Occipital lobe (tissue), 3 donors: ENCODE measurements at places on chromosomes 2 and 18.
A peak's percentile ranks its signal among the peaks of the same experiment; 100 is the strongest.

DNA sequence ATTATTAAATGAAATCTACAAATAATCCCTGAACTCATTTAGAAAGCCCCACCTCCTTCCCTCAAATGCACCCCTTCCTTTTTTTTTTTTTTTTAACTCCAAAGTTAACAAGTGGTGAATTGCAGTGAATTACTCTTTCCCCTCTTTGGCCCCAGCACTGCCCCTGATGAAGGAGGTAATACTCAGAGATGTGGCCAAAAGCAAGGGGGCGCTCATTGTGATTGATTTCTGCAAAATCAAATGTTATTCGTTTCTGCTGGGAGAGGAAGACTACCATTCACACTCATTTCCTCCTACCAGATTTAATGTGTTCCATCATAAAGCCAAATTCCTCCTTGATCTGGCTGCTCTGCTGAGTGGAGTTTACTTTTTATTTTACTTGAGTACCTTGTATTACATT lies 259.4 kb downstream of the GPD2 start:
- DNase-seq = no peak

DNA sequence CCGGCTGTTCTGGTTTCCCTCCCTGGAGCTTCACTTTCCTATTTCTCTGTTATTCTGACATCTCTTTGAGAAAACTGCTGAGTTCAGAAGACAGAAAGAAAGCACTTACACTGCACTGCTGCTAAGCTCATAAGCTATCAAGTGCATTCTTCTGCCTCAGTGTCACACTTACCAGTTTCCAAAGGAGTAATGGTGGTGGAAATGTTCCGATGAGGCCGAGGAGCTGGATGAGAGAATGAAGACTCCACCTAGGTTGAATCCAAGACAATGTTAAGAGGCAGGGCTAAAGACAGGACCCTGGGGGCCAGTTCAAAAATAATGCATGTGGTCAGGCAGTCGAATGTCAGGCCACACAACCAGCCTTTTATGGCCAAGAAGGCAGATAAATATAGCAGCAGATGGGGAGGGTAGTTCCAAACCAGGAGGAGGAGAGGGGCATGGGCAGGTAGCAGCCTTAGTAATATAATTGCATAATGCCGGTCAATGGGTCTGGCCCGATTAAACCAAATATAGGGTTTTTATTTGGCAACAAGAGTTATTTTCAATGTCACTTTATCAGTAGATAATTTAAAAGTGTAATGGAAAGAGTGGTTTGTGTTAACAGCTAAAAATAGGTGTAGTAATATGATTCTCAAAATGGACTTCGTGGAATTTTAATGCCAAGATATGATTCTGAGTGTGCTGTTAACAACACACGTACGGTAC lies at the start of gene MYOM1:
Gene MYOM1, minus strand, starts transcription at position 338 of the 705 bp plus-strand sequence. CDS start 4,745 bp downstream, outside the sequence.
- DNase-seq = no peak

GRCh38 chr2:15932394-15933183 lies 7.8 kb upstream of the MYCN start:
- no peak for DNase-seq

DNA sequence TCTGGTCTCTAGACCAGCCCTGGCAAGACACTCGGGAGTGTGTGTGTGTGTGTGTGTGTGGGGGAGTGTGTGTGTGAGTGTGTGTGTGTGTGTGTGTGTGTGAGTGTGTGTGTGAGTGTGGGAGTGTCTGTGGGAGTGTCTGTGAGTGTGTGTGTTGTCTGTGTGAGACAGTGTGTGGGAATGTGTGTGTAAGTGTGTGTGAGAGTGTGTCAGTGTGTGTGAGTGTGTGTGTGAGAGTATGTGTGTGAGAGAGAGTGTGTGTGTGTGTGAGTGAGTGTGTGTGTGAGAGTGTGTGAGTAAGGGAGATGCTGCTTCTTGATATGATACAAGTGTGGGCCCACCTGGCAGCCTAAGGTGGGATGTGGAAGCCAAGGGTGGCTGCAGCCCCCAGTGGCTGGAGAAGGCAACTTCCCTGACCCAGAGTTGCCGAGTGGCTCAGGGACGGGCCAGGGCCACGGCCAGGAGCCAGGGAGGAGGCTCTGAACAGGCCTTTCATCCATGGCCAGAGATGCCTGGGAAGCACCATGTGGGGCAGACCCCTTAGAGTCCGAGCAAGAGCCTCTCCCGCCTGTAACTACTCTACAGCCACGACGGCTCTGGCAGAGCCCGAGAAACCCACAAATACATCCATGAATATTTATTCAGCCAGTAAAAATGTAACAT lies 159.3 kb upstream of the MYCN start:
- DNase-seq = no peak

- no peak for DNase-seq
These were observed 323.9 kb downstream of the XIRP2 start for GRCh38 chr2:167212014-167212648.

DNA sequence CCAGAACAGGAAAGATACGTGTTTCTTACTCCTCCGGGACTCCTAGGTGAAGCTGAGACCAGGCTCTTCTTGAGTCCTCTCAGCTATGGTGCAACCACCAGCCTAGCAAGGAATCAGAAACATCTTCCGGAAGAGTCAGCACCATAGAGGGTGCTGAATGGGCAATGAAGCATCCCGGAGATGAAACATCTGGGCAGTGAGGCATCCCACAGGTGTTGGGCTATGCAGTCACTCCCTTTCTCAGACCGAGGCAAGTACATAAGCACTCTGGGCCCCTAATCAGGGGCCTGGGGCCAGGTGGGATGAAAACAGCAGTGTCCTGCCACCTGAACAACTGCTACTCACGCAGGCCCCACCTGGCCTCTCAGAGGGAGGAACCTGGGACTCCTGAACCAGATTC lies 1.4 kb upstream of the CAPN10 start:
- DNase-seq = no peak

DNA sequence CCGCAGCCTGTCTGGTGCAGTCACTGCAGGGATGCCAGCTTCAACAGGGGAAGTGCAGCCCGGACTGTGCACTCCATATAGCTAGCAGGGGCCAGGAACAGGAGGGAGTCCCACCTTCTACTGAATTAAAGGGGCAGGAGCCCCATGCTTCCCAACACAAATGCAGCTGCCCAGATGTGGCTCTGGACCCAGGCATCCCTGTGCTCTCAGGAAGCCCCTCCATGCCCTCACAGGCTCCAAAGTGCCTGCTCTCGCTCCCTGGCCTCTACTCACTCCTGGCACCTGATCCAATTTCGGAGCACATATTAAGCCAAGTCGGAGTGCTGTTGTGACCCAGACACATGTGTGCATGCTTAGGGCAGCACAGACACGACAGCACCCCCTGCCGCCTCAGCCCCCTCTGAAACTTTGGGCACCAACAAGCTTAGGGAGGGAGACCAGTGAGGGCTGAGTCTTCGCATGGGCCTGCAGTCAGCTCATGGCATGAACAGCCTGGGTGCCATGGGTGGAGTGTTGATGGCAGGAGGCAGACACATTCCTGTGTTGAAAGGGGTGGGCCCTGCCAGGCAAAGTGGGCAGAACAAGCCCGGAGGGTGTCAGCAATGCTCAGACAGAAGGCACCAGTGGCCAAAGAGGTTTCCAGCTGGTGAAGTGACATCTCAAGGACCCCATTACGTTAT lies 83.5 kb downstream of the ZNF804A start:
- no peak for DNase-seq

GRCh38 chr18:51933903-51934302 lies 406.1 kb upstream of the DCC start:
- DNase-seq = no peak

DNA sequence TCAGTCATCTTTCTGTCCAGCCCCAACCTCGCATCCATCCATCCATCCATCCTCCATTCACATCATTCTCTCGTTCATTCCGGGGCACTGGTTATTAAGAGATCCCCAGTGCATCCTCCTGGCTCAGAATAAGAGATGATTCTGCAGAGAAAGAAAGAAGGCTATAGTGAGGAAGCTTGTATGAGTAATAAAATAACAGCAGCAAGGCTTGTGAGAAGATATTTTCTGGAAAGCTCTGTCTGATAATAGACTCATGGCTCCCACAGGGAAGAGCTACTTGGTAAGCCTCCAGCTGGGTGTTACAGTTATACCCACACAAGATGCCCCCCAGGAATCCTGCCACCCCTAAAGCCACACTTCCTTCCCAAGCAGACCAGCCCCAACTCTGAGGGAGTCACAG lies 143.2 kb downstream of the MTCL1 start:
- DNase-seq = no peak

DNA sequence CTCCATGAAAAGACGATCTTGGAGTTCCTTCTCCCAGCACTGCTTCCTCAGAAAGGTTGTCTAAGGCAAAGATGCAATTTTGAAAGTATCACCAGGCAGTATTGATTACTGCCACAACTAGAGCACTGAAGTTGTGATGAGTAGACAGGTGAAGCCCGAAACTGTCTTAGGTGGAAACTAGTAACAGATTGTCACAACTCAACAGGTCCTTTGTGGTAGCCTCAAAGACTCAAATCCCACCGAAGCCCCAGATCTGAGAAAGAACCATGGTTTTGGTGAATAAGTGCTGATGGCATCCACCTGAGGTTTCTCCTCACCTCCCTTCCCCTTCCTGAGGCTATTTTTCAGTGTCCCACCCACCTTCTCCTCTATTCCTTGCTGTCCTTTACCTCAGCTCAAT lies 248.0 kb downstream of the DSEL start:
- no peak for DNase-seq

- DNase-seq = no peak
These were observed 162.3 kb downstream of the TNS1 start for GRCh38 chr2:217840522-217840921.

GRCh38 chr2:44441200-44441599 lies 79.5 kb downstream of the CAMKMT start:
- DNase-seq = no peak

DNA sequence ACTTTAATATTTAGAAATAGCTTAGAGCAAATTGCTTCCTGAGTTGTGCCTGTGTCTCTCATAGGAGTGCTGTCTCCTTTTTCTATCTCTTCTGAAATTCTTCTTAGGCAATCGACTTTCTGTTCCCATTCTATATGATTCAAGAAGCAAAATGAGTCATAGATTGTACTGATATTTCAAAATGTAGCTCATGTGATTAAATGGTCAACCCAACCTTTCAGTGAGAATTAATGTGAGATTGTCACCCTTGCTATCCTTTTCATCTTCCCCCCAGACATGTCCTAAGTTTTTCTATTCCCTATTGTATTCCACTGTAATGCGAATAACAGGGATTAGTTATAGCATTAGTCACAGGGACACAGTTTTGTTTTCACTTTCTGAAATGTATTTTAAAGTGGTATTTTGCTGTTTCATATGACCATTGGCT lies 413.6 kb downstream of the THSD7B start:
- DNase-seq = no peak

- peak; percentile 52 for DNase-seq
These were observed 229.4 kb downstream of the HAUS1 start for GRCh38 chr18:46333431-46334135.

DNA sequence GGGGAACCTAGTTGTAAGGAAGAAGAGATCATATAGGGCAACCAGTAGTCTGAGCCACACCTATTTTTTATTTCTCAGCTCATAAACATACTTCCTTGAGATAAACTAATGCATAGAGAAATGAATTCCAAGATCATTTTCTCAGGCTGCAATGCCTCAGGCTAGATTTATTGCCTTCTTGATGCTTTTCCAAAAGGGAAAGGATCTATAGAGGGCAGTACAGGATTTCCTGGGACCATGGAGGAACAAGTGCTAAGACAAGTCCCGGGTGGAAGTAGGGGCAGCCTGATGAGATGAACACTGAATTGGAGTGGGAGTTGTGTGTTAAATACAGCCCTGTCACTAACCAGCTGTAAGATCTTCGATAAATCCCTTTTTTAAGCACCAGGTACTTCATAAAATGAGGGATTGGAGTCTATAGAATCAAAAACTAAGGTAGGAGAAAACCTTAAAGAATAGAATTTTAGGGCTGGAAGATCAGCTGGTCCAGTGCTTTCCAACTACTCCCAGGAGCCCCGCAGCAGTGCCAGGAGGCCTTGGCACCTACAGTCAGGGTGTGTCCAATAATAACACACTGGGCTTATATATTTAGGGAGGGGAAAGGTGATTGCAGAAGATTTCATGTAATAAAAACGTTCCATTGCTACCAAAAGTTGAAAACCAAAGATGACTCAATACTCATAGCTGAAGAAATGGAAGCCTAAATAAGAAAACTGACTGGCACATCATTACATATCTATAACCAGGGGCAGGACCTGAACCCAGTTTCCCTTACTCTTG lies 58.1 kb downstream of the SERTAD2 start:
- no peak for DNase-seq

GRCh38 chr2:128304715-128305554 lies 13.7 kb downstream of the HS6ST1 start:
- no peak for DNase-seq

- no peak for DNase-seq
These were observed 226.2 kb downstream of the MC4R start for GRCh38 chr18:60146220-60146960.

DNA sequence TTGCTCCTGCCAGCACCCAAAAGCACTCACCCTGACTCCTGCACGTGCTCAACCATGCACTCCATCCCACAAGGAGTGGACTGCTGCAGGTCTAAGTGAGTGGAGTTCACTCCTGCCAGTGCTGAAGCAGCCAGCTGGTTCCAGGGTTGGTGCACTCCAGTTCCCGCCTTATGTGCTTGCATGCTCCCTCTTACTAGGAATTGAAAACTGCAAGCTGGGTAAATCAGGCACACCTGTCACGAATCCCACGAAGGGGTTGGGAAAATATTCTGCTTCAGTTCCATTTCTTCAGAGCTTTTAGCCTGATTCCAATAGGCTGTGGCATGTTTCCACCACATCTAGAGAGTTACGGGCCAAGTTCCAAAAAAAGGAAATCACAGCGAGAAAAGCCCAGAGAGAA lies 1365.5 kb upstream of the CHAC2 start:
- no peak for DNase-seq

DNA sequence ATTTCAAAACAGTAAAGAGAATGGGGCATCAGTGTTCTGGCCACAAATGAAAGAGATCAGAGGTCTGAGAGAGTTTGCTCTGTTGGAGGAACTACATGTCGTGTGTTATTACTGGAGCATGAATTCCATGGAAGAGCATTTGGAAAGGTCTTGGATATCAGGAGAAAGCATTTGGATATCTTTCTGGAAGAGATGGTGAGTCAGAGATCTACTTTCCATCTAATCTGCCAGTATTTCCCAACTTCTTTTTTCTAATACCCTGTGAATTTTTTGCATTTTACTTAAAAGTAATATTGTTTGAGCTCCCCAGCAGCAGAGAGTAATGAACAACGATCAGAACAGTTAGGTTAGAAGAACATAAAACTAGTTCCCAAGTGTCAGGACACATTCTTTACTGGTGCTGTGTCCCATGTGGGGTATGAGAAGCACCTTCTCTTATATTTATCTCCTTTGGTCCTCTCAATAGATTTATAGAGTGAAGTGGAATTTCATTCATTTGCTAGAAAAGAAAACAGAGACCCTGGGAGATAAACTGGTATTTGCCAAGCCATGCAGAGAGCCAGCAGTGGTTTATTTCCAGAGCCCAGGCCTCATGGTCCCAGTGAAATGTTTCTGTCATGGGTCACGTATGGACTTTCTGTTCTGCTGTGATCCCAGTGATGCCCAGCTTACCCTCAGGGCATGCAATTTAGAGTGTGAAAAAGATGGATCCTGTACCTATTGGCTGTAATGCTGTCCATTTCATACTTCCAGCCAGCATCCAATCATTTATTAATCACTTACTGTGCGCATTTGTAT lies 130.8 kb upstream of the NT5C1B start:
- no peak for DNase-seq

GRCh38 chr2:216574046-216574445 lies 59.2 kb upstream of the IGFBP2 start:
- no peak for DNase-seq
